ENCODE measurements at places on chromosomes 2 and 18. TPM values are rescaled to one million over a fixed set of nuclear protein-coding genes. Genes with fewer than 3 reads are reported as not detected.

GRCh38 chr2:160014227-160014626, 48.2 kb downstream of the PLA2R1 start:
- no peak for DNase-seq

Gene KIF3C
- 68.1 TPM for total RNA-seq

DNA sequence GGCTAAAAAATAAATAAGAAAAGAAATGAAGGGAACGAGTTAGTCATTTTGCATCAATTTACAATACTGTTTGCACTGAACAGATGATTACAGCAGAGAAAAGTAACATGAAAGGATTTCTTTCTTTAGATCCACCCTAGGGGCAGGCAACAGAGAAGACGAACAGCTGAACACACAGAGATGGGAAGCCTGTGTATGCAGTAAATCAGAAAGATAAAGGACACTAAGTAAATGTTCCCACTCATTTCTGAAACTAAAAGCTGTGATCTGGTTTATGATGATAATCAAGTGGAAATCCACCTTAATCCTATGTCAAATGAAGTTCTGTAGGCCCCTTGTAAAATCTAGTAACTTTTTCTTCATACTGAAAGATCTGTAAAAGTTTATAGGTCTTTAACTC, 54.2 kb downstream of the AKAIN1 start:
- no peak for DNase-seq

DNA sequence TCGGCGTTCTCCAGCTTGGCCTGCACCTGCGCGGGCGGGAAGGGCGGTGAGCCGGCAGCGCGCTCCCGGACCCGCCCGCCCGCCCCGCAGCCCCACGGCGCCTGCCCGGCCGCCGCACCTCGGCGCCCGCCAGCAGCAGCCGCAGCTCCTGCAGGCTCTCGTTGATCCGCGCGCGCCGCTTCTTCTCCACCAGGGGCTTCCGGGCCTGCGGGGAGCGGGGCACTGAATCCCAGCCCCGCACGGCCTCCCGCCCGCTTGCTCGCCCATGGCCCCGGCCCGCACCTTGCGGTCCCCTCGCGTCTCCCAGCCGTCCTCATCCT, 335 bp downstream of the HES6 start:
- no peak for DNase-seq

- peak; percentile 66 for DNase-seq
Observed at GRCh38 chr18:35580701-35581539, 620 bp upstream of the GALNT1 start.

GRCh38 chr2:40210344-40210967, 241.4 kb downstream of the SLC8A1 start:
- no peak for DNase-seq

Gene RAX
- total RNA-seq: 2.0 TPM
